Pons (tissue), 1 donor: ENCODE measurements at places on chromosomes 2 and 18.

GRCh38 chr2:177169810-177170514, 42.6 kb upstream of the HNRNPA3 start:
- DNase-seq: peak; percentile 48

DNA sequence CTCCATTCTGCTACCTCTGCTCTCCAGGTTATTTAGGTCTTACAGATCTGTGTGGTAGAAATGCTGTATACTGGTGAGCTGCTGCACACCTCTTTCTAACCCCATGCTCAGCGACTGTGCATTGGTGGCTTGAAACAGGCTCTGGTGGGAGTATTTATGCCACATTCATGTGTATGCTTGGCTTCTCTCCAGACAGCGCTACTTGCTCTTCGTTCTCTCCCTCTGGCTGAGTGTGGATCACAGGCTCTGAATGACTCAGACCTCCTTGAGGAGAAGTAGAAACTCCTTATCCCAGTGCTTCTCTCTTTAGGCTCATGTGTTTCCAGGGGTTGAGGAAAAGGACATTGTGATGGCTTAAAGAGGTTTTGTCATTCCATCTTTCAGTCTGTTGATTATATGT, 54.9 kb downstream of the FHOD3 start:
- no peak for DNase-seq

- DNase-seq: no peak
These were observed 43.5 kb upstream of the ACTR3 start for GRCh38 chr2:113846429-113846828.

DNA sequence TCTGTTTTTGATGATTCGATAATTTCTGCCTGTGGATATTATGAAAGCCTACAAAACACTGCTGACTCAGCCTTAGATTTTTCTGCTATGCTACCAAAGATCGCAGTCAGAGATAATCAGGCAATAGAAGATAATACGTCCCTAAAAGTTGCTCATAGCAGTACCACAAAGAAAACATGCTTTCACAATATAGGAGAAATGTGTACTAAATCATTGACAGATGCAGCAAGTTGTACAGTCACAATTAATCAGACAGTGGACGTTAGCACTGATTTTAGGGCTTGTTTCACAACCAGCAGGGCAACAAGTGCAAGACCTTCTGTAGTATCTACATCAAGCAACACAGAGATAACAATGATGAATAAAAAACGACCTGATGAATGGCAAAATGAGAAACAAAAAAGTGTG, 19.5 kb downstream of the RBM44 start:
- DNase-seq: no peak

- no peak for DNase-seq
These were observed 295.9 kb downstream of the HRH4 start for GRCh38 chr18:24756385-24756784.

DNA sequence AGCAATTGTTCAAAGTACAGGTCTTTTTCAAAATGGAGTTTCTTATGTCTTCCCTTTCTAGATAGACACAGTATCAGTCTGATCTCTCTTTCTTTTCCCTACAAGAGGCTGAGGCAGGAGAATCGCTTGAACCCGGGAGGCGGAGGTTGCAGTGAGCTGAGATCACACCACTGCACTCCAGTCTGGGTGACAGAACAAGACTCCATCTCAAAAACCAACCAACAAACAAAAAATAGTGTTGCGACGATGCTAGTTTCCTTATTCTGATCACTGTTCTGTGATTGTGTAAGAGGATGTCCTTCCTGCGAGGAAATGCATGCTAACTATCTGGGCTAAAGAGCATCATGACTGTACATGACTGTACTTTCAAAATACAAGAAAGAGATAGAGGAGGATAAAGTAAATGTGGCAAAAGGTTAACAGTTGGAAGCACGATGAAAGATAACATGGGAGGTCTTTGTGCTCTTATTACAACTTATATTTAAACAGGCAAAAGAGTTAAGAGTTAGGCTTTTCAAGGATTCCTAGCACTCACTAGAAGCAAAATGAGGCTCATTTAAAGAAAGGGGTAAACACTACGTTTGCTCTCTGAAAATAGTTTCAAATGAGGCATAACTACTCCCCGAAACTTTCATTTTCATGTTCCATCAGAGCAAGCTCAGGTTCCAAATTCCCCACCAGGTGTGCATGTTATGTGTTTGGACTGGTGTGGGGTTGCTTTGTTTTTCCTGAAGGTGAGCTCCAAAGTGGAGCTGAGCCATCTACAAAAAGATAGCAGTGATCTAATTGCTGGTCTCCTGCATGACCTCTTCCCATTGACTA, 23.8 kb downstream of the SOWAHC start:
- no peak for DNase-seq

DNA sequence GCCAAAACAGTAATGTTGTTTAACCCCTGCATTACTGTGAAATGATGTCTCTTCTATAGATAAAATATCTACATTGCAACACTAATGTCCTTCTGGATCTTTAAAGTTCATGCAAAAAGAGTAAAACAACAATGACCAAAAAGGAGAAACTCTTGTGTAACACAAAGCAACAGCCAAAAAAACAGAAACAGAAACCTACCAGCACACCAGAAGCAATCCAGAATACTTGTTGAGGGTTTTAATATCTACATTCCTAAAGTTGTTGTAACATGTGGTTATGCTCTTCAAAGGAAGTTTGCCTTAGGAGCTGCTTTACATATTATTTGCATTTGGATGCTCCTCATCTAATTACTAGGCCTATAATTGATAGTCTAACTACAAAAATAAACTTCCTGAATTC, 157.2 kb downstream of the BABAM2 start:
- peak; percentile 9 for DNase-seq

DNA sequence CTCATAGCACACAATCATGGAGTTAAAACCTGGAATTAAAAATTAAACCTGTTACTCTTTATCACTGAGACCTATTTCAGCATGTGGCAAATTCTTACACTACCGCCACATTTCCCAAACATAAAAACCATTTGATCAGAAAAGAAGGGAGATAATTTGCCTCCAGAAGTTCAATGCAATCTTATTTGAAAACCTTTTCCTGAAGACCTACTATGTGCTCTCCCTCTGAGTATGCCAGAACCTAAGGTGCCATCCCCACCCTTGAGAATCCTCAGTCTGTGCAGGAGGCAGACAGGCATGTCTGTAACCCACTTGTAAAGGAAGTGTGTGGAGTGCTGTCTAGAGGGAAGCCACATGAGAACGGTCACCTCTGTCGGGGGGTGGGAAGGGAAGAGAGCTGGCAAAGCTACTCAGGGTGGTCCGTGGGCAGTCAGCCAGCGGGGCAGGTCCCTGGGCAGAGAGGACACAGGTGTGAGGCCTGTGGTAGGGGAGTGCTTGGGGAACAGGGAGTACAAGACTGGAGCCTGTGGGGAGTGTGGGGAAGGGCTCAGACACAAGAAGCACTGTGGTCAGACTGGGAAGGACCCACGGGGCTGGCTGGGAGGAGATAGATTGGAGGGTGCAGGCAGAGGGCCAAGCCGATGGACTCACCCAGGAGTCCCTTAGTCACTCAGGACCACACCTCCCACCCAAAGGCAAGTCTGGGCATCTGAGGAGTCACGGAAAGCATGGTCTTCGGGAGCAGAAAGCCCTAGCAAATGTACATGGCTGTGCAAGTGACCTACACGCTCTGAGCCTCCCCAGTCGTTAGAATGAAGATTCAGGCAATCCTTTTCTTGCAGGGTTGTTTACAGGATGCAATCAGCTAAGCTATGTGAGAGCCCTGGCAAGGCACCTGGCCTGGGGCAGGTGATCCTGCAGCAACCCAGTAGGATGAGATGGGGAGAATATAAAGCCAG, 22.8 kb downstream of the CRACDL start:
- DNase-seq: no peak

DNA sequence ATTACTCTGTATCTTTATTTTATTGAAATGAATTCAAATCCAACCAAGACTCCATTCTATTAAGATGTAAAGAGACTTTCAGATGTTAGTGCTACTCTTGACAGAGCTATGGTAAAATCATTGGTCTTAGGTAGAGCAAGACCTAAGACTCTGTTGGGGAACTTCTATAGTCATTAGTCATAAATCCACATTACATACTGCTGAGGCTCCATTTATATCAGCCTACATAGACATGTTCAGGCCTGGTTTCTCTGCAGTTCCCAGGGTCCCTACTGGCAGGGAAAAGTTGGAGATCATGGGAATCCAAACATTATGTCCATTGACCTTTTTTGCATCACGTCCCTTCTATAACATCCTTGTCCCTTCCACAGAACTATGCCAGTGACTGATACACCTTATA, 580.4 kb upstream of the ZEB2 start:
- DNase-seq: no peak

- no peak for DNase-seq
These were observed 863 bp upstream of the SIX2 start for GRCh38 chr2:45009928-45010701.

DNA sequence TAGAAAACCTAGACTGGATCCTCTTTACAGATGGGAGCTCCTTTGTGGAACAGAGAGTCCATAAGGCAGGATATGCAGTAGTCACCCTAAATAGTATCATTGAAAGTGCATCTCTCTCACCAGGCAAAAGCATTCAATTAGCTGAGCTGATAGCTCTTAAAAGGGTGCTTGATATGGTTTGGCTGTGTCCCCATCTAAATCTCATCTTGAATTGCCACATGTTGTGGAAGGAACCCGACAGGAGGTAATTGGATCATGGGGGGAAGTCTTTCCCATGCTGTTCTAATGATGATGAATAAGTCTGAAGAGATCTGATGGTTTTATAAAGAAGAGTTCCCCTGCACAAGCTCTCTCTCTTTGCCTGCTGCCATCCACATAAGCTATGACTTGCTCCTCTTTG, 96.2 kb upstream of the RMP24 start:
- DNase-seq: no peak

- DNase-seq: no peak
These were observed 47.0 kb downstream of the LANCL1 start for GRCh38 chr2:210429403-210430137.

- DNase-seq: no peak
These were observed 92.9 kb upstream of the ST3GAL5 start for GRCh38 chr2:85981579-85982247.

GRCh38 chr2:208334230-208334629, 68.2 kb downstream of the PIKFYVE start:
- DNase-seq: no peak

DNA sequence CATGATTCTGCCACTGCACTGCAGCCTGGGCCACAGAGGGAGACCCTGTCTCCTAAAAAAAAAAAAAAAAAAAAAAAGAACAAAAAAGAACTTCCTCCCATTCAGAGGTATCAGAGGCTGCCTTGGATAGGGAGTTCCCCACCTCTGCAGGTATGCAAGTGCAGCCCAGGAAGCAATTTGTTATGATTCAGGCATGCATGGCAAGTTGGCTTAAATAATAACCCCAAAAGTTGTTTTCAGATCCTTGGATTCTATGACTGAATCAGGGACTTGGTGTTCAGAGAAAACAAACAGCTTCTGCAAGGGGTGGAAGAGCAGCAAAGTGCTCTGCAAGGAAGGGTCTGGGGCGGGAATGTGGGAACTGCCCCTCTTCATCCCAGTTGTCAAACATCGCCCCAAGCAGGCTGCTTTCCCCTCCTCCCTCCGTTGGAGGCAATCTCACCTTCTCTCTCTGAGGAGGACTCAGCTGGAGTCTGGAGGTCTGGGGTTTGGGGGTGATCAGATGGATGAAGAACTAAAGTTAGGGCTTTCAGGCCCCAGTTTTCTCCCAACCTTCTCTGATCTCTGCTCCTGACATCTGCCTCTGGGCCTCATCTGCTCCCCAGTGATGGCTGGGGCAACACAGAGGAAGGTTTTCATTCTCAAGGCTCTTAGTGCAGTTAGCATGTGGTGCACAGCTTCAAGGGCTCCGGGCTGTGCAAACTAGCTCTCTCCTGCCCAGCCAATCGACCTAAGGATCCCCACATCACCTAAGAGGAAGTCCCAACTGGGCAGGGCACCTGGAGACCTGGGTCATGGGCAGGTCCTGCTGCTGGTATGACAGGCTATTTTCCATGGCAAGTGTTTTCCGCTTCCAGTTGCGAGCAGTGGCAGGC, 3.5 kb upstream of the GDF7 start:
- DNase-seq: no peak

DNA sequence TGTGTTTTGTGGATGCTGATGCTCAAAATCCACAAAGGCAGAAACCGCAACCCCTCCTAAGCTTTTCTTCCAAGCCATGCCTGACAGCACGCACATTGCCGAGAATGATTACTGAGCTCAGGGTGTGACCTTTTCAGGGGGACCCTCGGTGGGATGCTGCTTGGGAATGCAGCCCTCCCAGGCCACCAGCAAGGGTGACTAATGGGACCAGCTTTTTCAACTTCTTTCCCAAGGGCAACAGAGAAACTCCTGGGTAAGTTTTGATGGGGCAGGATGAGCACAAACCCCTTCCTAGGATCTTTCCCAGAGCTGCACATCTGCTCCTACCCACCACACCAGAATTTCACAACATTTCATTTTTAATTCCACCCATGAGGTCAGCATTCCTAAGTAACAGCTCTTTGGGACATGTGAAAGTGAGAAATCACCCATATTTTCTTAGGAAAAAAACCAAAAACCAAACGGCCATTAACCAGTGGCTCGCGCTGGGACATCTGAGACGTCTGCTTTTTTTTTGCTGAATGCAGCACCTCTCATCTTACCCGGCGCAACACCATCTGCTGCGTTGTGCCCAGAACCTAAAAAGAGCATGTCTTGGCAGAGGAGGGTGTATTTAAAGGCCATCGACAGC, 119.0 kb downstream of the ARL4C start:
- DNase-seq: no peak

DNA sequence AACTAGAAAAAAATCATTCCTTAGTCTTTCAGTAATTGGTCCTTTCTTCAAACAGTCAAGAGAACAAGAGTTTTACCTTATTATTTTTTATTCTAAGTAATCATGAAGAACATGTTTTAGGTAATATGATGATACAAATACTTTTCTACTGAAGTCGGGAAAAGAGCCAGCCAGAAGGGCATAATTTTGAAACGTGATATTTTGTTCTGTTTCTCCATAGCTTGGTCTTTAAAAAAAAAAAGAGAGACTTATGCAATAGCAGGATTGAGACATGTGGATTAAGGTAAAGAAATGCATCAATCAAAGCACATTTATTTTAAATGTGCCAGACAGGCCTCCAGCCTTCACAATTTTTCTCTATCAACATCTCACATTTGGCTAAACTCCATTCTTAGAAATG, 1016.8 kb downstream of the CNTNAP5 start:
- DNase-seq: no peak

- no peak for DNase-seq
These were observed 229.5 kb downstream of the AGAP1 start for GRCh38 chr2:235723371-235723770.
